ENCODE measurements at places on chromosomes 6 and 20.

DNA sequence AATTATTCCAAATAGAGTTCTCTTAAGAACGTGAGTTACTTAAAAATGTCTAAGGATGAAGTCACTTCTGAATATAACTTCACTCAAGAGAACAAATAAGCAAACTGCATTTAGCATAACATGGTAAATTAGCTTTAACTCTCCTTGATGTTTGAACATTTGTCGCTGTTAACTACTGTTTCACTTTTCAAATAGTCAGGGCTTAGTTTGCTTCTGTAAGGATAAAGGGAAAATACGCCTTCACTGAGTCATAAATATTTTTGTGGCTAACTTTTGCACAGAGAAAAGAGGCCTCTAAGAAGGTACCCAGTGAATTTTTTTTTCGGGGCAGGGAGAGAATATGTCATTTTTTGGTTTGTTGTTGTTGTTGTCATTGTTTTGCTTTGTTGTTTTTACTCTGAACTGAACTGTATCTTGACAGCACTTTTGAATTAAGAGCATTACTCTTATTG lies 8.1 kb downstream of the PTPN1 start:
- no peak for DNase-seq

GRCh38 chr20:37163832-37164554 lies 15.1 kb upstream of the RPN2 start:
- no peak for DNase-seq

DNA sequence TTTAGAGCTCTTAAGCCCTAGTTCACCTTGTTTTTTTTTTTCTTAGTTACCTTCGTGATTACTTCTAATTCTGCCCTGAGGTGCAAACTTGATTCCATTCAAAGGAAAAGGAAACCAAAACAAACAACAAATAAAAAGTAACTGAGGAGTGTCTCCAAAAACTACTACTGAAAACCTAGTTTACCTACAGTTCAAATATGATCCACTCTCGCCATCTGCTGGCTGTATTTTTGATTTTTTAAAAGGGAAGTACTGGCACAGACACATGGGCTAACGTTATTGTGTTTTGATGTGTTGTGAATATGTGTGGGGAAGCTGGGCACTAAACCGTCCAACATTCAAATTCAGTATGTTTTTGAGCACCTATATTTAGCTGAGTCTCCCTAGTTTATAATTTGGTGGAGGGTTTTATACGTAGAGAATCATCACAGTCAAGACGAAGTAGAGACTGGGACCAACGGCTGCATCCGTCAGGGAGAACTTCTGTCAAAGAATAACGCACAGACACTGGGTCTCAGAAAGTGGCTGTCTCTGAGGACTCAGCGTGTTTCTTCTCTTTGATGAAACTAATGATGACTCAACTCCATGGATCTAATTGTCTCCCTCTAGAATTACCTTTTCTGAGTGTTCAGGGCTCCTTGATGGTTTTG lies 373.5 kb upstream of the BTBD3 start:
- no peak for DNase-seq

- DNase-seq = no peak
These were observed 56.2 kb upstream of the EPB41L1 start for GRCh38 chr20:36098364-36098763.
